CD8-positive, alpha-beta memory T cell (primary cell): ENCODE measurements at places on chromosomes 7 and 10. TPM values are rescaled to one million over a fixed set of nuclear protein-coding genes. Genes with fewer than 3 reads are reported as not detected.

NUTM2D gene
- 2.6 TPM for total RNA-seq

TMEM225B gene
- total RNA-seq = 0.70 TPM

FAM237B gene
- total RNA-seq = not detected

UCN3 gene
- total RNA-seq = not detected

OGDHL gene
- total RNA-seq = 0.55 TPM

MGAM2 gene
- total RNA-seq = not detected

NODAL gene
- not detected for total RNA-seq

AKR1E2 gene
- 2.5 TPM for total RNA-seq

MYO1G gene
- 363 TPM for total RNA-seq

DNAJC30 gene
- total RNA-seq = 12.4 TPM

SBDS gene
- total RNA-seq = 92.0 TPM

UPF2 gene
- total RNA-seq = 39.8 TPM

MGMT gene
- total RNA-seq = 22.4 TPM

TEX47 gene
- not detected for total RNA-seq

NUPR2 gene
- not detected for total RNA-seq

HELLS gene
- total RNA-seq = 147 TPM

AKR1D1 gene
- total RNA-seq = not detected

CYP2C19 gene
- not detected for total RNA-seq

ITPRID1 gene
- not detected for total RNA-seq

AMPH gene
- total RNA-seq = not detected

CFAP69 gene
- total RNA-seq = 0.81 TPM

NPY4R gene
- total RNA-seq = not detected

STYXL1 gene
- total RNA-seq = 40.2 TPM

ARHGAP19 gene
- 26.5 TPM for total RNA-seq

RAB11FIP2 gene
- total RNA-seq = 9.8 TPM

FGFBP3 gene
- total RNA-seq = 3.6 TPM

GPNMB gene
- 7.2 TPM for total RNA-seq

UBN2 gene
- total RNA-seq = 13.0 TPM

PLEKHS1 gene
- total RNA-seq = not detected

UNC5B gene
- total RNA-seq = 0.11 TPM

PRKCQ gene
- 44.1 TPM for total RNA-seq

WDFY4 gene
- total RNA-seq = 0.35 TPM

UPK3B gene
- total RNA-seq = 0.42 TPM

PTN gene
- total RNA-seq = not detected

STAMBPL1 gene
- 24.7 TPM for total RNA-seq

RAB19 gene
- 7.5 TPM for total RNA-seq

GARIN1A gene
- 0.61 TPM for total RNA-seq

ASAH2 gene
- total RNA-seq = 3.2 TPM

CRHR2 gene
- total RNA-seq = not detected

C10orf67 gene
- total RNA-seq = not detected

KLLN gene
- 0.80 TPM for total RNA-seq

BICC1 gene
- total RNA-seq = not detected

MRLN gene
- not detected for total RNA-seq

CREB5 gene
- not detected for total RNA-seq

TFEC gene
- 0.39 TPM for total RNA-seq

LRRD1 gene
- not detected for total RNA-seq
